ENCODE measurements at places on chromosomes 6 and 20.

GRCh38 chr6:159101656-159102055 is 56.9 kb upstream of the TAGAP start:
- DNase-seq: no peak

- no peak for DNase-seq
Measured at GRCh38 chr20:52880997-52881396, 91.2 kb upstream of the TSHZ2 start.

GRCh38 chr20:50814438-50815161 is 19.7 kb downstream of the BCAS4 start:
- no peak for DNase-seq

DNA sequence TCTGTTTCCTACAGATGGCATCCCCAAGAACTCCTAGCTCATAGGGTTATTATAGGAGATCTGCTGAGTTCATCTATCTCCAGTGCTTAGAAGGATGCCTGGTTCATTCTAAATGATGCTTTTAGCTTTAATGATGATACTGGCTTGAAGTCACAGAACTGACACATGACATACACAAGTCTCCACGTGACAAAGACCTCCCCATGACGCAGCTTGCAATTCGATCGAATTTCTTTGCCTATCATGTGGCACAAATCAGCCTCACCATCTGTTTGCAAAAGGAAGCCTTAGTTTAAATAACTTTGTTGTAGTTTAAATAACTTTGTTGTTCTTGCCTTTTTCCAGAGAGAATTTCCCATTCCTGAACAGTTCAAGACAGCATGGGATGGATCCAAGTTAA is 44.1 kb upstream of the FAM8A1 start:
- no peak for DNase-seq

DNA sequence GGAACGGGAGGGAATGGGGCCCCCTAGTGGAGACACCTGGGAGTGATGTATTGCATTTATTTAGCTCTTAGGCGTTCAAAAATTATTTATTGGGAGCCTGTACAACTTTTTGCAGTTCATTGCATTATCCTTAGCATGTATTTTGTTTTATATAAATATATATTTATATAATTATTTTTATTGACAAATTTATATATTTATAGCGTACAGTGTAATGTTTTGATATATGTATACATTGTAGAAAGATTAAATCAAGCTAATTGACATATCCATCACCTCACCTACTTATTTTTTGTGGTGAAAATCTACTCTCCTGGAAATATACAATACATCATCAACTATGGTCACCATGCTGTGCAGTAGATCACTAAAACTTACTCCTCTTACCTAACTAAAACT is 975 bp downstream of the SIRT5 start:
- DNase-seq: no peak

DNA sequence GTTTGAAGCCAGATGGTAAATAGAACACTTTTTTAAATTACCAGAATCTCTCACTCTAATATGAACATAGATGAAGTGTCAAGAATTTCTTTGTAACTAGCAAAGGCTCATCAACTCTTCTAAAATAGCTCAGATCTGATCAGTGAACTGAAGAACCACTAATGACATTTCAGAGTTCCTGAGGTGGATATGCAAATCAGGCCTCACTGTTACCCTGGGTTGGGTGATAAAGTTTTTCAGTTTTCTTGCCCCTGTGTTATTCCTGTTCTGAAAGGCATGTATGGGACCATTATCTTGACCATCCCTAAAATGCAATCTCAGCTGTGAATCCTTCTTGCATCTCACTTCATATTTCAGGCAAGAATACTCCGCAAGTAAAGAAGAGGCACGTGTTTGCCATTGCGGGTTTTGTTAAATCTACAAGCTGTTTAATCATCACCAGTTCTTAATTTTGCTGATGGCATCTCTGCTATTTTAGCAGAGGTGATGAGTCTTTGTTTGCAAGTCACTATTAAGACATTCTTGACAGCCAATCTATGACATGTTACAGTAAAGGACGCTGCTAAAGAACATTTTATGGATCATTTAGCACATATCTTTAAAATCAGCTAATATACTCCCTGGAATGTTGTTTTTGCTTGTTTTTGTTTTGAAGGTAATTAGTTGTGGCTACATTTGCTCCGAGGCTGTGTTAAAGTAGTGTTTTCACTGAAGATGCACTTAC is 47.9 kb downstream of the KHDC1L start:
- no peak for DNase-seq

DNA sequence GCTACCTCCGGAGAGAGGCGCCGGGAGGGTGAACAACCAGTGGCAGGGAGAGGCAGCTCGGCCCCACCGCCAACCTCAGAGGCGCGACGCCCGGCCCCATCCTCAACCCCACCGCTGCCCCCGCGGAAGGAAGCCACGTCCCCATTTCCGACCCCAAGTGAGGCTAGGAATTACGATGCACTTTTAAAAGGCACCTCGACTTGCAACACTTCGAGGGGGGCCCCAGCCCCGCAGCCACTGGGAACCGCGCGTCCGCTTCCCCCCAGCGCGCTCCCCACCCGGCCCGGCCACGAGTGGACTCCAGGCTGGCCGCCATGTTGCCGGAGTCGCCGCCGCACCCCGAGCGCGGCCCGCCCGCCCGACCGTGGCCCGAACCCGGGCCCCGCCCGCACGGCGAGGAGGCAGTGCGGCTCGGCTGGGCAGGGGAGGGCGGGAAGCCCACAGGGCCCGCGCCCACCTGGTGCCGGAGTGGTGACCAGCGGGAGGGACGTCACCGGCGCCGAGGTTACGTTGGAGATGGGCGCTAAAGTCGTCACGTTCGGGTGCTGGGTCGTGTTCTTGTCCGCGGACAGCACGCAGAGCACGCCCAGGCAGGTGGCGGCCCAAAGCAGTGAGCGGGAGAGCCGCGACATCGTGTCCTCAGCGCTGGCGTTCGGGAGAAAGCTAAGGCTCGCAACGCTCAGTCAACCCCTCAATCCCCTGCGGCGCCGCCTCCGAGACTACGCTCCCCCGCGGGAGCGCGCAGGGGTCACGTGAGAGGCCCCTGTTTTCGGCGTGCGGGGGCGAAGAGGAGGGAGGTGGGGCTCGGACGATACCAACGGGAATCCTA is at the start of gene CD164:
TSS of gene CD164 (minus strand) at position 721 of the 829 bp plus-strand sequence. CDS start at position 632, 89 bp downstream.
- peak; percentile 90 for DNase-seq

DNA sequence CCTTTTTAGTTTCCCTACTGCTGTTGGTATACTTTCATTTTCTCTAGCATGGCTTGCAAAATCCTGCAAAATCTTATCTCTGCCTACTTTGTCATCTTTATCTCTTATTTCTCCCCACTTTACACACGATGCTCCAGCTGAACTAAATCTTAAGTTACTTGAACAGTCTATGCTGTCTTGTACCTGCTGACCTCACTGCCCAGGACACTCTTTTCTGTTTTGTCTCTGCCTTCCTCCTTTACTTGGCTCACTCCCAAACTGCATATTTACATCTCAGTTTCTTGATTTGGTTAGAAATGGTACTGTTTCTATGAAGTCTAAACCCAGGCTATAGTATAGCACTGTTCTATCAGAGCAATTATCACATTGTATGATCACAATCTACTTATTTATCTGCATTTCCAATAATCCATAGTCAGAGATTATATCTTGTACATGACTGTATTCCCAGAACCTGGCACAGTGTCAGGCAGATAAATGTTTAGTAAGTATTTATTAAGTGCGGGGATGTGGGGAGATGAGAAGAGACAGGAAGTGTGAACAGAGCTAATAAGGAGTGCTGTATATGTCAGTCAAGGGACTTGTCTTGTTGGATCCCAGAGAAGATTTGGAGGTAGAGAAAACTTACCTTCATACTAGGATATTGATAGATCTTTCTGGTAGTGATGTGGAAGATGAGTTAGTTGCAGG is 57.6 kb downstream of the ADGRG6 start:
- DNase-seq: no peak

DNA sequence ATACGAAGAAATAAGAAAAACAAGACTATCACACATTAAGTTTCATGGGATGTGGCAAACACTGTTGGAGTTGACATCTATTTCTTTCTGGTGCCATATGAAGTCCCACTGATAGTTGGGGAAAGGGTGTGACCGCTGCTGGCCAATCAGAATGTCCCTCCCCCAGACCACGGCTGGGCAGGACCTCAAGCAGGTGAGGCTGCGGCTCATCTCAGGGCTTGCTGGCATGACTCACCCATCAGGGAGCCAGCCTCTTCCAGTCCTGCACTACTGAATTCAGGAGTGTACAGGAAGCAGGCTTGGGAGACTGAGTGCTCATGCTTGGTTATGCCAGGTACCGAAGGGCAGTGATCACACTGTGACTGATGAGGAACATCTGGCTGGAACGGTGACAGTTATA is 18.9 kb downstream of the PREP start:
- DNase-seq: no peak

GRCh38 chr6:145026267-145026679 is 709.0 kb downstream of the EPM2A start:
- DNase-seq: no peak

DNA sequence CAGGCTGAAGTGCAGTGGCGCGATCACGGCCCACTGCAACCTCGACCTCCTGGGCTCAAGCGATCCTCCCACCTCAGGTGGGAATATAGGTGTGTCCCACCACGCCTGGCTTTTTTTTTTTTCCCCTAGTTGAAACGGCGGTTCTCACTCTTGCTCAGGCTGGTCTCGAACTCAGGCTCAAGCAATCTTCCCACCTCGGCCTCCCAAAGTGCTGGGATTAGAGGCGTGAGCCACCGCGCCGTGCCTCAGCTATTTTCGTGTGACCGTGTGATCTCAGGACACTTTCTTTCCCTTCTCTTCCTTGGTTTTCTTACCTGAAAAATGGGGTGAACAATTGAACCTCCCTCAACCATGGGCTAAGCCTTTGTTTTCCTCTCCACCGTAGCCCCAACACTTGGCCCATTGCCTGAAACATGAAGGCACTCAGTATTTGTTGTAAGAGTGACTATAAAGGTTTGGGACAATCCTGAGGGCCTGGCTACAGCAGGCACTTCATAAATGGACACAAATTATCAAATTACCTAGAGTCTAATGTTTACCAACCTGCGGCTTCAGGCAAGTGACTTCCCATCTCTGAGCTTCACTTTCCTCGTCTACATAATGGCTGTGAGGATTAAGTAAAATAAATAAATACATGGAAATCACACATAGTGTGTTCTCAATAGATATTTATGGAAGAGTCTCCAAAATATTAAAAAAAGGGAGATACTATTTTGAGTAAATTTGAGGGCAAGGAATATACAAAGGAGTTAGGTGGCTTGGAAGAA is 31.4 kb upstream of the ID1 start:
- no peak for DNase-seq

- no peak for DNase-seq
Measured at GRCh38 chr20:38599410-38599882, 2.2 kb upstream of the ARHGAP40 start.

DNA sequence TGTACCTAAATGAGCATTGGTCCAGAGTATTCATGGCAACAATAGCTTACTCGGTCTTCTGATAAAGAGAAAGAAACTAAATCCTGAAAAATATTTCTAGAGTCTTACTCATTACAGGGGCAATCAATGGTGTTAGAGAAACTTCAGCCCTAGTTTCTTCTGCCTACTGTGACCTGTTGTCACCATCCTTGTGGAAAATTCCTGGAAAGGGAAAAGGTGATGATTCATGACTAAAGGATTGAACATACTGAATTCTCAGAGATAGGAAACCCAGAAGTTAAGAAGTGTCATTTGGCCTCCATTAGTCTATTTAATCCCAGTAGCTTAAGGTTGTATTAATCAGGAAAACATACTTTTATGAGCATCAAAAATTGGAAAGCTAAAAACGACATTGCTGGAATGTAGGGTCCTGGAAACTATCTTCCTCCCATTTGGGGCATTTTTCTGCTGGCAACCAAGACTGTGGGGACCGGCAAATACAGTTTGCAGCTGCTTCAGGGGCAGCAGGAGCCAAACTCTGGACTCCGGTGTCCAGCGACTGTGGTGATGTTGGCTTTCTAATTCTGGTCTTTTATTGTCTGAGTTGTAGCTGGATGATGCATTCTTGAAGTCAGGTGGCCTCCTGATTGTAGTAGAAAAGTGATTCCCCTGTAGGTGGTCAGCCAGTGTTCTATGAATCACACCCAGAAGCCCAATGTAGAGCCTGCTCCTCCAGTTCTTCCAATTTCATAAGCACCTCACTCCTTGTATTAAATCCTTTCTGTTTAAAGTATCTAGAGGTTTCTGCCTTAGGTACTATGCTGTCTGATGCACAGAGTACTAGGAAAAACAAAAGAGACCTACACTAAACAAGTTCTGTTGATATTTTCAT is 67.6 kb downstream of the LCA5 start:
- no peak for DNase-seq

- no peak for DNase-seq
Measured at GRCh38 chr20:39600871-39601270, 638.7 kb downstream of the DHX35 start.

- peak; percentile 38 for DNase-seq
Measured at GRCh38 chr6:144675231-144675861, 390.2 kb downstream of the UTRN start.

DNA sequence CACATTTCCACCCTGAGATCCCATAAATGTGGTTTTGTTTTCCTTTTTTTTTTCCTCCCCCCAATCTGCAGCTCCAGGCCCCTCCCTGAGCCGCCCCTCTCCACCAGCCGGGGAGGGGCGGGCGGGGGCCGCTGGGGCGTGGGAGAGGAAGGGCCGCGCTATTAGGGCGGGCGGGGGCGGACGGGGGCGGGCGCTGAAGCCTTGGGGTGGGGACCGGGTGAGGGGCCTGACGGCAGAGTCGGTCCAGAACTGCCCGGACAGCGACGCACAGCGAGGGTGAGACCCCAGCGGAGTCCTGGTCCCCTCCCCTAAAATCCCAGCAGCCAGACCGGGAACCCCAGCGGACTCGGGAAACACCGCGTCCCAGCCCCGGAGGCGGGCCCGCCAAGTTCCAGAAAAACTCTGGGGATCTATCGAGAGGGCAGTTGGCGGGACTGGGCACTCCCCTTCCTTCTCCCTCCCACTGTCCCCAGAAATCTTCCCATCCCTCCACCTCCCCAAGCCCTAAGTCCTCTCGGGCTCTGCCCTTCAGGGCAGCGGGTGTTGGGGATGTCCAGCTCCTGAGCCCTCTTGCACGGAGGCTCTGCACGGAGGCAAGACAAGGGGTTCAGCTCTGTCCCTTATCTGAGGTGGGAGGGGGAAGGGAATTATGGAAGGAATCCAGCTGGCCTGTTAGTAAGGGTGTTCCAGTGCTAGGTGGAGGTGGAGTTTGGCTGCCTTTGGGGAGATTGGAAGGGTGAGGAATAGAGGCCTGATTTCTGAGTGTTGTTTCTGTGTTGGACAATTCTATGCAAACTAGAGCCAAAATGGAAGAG is at the start of gene PRICKLE4:
TSS of gene PRICKLE4 (plus strand) at position 232 of the 815 bp plus-strand sequence. CDS start 2,692 bp downstream, outside the sequence.
- DNase-seq: peak; percentile 27

- DNase-seq: no peak
Measured at GRCh38 chr6:73285674-73286283, 22.8 kb upstream of the KHDC1 start.

DNA sequence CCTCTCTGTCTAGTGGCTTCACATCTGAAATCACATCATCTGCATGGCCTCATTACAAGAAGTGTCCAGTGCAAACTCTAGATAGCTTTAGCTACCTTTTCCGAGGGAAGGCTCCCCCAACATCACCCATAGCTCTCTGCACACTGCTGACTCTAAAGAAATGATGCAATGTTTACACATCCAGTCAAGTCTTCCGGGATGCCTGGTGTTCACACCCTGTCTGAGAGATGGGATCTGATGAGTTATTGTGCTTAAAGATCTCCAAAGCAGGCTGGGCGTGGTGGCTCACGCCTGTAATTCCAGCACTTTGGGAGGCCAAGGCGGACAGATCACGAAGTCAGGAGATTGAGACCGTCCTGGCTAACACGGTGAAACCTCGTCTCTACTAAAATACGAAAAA is 404.6 kb upstream of the IRAK1BP1 start:
- no peak for DNase-seq

- DNase-seq: peak; percentile 10
Measured at GRCh38 chr6:169858293-169858934, 107.0 kb downstream of the ERMARD start.

GRCh38 chr6:2033544-2033943 is 211.9 kb downstream of the GMDS start:
- no peak for DNase-seq

Data from activated T-cell treated with anti-CD3 and anti-CD28 coated beads, Interleukin-2, amount 50 U/mL, for 48 hours (primary cell).